ENCODE measurements at places on chromosomes 6 and 20.
A peak's percentile ranks its signal among the peaks of the same experiment; 100 is the strongest.

- DNase-seq = no peak
These were observed 70.4 kb downstream of the METTL24 start for GRCh38 chr6:110287462-110288341.

GRCh38 chr6:22808466-22808865 lies 239.1 kb downstream of the HDGFL1 start:
- no peak for DNase-seq

DNA sequence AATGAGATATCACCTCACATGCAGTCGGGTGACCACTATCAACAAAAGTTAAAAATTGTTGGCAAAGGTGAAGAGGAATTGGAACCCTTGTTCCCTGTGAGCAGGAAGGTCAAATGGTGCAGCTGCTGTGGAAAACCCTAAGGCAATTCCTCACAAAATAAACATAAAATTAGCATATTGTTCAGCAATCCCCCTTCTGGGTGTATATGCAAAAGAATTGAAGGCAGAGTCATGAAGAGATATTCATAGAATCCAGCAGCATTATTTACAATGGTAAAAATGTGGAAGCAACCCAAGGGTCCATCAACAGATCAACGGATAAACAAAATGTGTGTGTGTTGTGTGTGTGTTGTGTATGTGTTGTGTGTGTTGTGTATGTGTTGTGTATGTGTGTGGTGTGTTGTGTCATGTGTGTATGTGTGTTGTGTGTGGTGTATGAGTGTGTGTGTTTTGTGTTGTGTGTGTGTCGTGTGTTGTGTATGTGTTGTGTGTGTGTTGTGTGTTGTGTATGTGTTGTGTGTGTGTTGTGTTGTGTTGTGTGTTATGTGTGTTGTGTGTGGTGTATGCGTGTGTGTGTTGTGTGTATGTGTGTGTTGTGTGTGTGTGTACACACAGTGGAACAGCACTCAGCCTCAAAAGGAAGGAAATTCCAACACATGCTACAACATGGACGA lies 245.1 kb downstream of the ERMARD start:
- peak; percentile 1 for DNase-seq

- DNase-seq = peak; percentile 80
These were observed 1.0 kb upstream of the VSTM2L start for GRCh38 chr20:37901654-37902503.

DNA sequence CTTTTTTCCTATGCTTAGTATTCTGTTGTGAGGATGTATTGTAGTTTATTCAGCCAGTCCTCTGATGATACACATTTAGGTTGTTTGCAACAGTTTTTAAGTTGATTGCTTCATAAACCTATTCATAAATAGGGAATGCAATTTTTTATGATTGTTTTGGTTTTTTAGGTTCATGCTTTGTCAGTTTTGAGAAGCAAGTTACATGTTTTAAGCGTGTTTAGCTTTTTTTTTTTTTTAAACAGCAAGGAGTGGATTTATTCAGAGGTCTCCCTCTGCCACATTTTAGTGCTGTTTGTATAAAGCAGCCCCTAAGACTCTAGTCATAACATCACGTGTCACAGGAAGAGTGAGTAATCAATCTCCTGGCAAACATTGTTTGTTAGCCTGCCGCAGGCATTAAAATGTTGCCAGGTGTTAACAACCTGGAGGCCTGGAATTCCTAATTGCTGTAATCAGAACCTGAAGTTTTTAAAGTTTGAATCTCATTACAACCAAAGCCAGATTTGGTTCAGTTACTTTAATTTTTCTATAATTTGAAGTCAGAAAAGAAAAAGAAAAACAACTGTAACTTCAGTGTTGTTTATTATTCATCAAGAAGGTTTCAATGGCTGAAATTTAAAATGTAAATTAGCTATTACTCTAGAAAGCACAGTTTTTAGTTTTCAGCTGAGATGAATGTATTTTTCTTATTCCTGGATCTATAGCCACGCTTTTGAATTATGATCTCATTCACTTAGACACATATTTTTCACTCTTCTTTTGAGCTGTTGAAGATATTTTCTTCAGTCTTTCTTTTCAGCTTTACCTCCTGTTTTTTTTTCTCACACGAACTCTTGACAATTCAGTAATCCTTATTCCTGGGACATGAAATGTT lies 59.2 kb downstream of the KCNS1 start:
- DNase-seq = no peak

- no peak for DNase-seq
These were observed 298.3 kb upstream of the SASH1 start for GRCh38 chr6:148044261-148044751.

GRCh38 chr6:66926060-66926459 lies 1219.0 kb upstream of the EYS start:
- no peak for DNase-seq

- DNase-seq = no peak
These were observed 178.3 kb downstream of the TMEM242 start for GRCh38 chr6:157144859-157145568.

DNA sequence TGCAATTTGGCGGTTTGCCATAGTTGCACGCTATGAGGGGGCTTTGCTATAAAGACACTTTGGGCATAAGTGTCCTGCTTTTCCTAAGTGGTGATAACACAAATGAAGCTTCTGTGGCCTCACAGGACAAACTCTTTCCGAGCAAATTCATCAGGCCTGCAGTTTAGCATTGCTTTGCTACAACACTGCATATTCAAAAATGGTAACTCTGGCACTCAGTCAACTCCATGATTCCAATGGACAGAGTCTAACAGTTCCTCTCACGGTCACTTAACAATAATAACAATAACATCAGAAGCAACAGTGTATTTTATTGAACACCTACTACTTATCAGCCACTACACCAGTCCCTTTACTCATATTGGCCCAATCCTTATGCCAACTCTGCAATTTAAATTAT lies 222.5 kb downstream of the FRK start:
- no peak for DNase-seq

DNA sequence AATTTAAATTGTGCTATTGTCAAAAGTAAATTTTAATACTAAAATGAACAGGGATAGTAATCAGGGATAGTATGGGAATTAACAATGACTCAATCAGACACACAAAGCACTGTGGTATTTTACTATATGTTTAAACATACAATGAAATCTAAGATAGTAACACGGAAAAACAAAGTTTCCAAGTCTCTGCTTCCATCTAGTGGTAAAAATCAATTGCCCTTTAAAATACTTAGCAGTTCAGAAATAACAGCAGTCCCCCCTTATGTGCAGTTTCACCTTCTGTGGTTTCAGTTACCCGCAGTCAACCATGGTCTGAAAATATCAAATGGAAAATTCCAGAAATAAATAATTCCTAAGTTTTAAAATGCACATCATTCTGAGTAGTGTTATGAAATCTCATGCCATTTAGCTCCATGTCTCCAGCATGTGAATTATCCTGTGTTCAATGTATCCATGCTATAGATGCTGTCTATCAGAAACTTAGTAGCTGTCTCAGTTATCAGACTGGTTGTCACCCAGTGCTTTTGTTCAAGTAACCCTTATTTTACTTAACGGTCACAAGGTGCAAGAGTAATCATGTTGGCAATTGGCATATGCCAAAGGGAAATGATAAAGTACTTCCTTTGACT lies 58.5 kb downstream of the AHI1 start:
- DNase-seq = peak; percentile 46

DNA sequence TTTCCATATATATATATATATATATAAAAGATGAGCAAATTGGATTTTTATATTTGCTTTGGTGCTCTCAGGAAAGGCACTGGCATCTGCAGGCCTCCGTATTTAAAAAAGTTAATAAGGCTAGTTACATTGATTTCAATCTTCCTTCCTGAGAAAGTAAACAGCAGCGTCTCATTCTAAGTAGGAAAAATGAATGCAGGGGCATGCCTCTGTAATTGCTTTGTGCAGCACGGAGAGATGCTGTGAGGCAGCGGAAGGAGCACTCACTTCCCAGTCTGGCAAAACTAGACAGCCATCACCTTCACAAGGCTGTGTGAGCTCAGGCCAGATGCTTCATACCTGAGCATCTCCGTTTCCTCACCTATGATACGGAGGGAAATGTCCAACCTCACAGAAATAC lies 303.7 kb downstream of the PTPRT start:
- no peak for DNase-seq

- DNase-seq = no peak
These were observed 8.0 kb upstream of the WTAP start for GRCh38 chr6:159719287-159719686.

DNA sequence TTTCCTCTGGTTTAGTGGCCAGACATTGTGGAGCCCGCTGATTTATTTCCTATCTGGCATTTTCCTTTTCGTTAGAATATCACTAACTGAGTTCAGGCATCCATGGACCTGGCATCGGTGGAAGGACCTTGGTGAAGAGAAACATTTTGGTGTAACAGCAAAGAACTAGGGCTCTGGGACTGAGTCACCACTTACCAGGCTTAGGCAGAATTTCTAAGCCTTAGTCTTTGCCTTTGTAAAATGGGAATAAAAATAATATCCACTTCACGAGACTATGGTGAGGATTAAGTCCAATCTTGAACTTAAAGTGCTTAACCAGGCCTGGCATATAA lies 42.0 kb upstream of the ENPP1 start:
- no peak for DNase-seq

- peak; percentile 65 for DNase-seq
These were observed 392.7 kb upstream of the MAN1A1 start for GRCh38 chr6:119742188-119742803.

GRCh38 chr20:16459019-16459700 lies 114.1 kb downstream of the KIF16B start:
- peak; percentile 8 for DNase-seq

DNA sequence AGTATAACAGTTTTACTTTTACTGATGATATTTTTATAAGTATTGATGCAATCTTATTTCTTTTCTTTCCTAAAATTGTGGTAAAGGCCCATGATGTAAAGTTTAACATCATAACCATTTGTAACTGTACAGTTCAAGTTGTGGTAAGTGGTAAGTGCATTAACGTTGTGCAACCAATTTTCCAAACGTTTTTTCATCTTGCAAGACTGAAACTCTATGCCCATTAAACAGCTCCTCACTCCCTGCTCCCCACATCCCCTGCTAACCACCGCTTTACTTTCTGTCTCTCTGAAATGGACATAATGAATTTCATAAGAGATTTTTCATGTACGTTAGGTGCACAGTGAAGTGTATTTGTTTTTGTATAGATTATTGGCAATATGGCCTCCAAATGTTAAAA lies 106.0 kb downstream of the PACRG start:
- no peak for DNase-seq

DNA sequence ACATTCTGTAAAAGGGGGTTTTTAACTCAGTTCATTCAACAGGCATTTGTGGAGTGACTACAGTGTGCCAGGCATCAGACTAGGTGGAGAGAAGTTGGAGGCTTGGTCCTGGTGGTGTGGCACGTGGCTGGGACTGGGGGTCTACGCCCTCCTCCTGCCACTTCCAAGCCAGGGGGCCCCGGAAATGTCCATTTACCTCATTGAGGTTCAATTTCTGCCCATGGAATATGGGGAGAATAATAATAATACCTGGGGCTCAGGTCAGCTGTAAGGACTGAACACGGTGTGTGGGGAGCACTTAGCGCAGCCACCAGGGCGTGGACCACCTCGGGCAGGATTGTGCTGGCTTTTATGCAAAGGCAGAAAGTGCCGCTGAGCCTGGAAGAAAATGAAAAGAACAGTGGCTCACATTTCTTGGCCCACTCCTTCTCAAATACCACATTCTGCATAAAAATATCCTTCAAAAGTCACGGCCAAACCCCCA lies 229.4 kb downstream of the ANKRD60 start:
- no peak for DNase-seq

DNA sequence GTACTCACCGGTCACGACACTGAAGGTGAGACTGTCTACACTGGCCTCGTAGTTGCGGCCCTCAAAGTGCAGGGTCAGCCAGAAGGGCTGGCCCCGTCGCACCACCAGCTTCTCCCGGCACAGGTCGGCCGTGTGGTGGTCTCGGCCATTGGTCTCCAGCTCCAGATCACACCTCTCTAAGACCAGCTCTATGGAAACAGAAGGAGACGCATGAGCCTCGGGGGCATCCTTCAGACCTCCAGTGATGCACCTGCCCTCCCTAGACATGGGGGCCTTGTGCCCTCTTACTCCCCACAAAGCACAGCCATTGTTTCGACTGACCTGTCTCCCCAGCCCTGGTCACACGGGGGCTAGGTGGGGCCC lies 3.7 kb downstream of the TGM2 start:
- DNase-seq = no peak

DNA sequence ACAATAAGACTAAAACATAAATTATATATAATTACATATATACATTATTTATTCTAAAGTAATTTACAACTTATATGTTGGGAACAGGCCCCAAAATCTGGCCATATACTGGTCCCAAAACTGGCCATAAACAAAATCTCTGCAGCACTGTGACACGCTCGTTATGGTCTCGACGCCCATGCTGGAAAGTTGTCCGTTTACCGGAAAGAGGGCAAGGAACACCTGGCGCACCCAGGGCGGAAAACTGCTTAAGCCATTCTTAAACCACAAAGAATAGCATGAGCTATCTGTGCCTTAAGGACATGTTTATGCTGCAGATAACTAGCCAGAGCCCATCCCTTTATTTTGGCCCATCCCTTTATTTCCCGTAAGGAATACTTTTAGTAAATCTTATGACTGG lies 164.9 kb downstream of the CENPW start:
- no peak for DNase-seq

- no peak for DNase-seq
These were observed 1.1 kb downstream of the CDS2 start for GRCh38 chr20:5127859-5128424.

DNA sequence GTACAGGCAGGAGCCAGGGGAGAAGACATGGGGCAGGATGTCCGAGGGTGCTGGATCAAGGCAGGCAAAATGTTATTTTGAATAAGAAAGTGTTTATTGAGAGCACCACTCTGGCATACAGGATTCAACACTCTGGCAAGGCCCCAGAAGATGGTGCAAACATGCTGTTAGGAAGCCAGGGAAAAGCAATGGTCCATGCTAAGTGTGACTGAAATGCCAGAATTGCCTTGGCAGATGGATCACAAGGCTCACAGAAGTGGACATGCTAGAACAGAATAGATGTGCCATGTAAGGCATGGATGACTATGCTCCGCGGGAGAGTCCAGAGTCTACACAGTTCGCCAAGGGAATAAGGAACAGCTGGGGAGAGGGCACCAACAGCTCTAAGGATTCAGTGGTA lies 54.6 kb downstream of the QRSL1 start:
- DNase-seq = no peak
